ENCODE measurements at places on chromosomes 7 and 10.

GRCh38 chr10:132920101-132920925 lies 22.1 kb downstream of the CFAP46 start:
- DNase-seq = no peak

GRCh38 chr10:97058521-97058920 lies 127.2 kb downstream of the SLIT1 start:
- peak; percentile 39 for DNase-seq

- DNase-seq = no peak
Observed at GRCh38 chr7:131068604-131069021, 259.1 kb upstream of the MKLN1 start.

DNA sequence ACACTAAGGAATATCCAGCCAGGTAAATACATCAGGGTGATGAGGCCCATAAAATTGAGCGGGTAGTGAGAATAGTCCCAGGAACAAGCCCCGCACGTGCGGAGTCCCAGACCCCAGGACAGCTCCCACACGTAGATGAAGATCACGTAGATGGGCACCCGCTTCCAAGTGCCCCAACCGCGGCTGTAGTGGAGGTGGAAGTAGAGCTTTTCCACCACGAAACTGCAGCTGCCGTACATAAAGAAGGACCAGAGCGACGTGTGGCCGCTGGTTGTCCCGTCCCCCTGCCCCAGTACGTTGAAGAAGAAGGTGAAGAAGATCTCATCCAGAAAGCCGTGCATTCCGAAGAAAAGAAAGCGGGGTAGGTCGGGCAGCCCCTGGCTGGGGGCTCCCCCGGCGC lies 948 bp downstream of the TMEM229A start:
- DNase-seq = no peak

- DNase-seq = no peak
Observed at GRCh38 chr10:92914478-92915325, 66.4 kb downstream of the EXOC6 start.

DNA sequence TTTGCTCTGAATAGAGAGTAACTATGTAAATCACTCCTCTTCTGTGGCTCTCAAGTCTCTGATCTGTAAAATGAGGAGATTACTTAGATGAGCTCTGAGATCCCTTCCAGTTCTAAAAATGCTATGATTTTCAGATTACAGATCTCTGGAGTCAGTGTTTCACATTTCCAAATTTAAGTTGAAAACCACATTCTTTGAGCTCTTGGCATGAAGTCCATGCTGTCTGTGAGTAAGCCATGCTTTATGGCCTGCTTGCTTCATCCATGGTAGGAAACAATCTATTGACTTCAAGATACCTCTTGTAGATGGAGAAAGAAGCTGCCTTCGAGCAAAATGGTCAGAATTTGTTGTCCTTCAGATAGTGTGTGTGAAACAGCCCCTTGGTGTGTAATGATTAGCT lies 64.9 kb downstream of the CELF2 start:
- DNase-seq = no peak

DNA sequence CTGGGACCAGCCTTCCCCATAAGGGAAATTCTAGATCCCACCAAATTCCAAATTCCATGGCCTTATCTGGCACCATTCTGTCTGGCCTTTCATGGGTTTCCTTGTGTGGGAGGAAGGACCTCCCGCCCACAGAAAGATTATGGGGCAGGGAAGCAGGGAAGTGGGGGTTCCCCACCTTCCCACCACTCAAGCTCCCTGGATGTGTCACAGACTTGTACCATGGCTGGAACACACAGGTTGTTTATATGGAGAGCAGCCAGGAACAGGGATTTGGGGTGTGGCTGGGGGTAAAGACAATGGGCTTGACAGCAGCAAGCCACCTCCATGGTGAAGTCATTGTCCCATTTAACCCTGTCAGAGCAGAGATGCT lies 18.3 kb downstream of the UNC5B start:
- DNase-seq = no peak

GRCh38 chr10:127100983-127101615 lies 95.3 kb downstream of the INSYN2A start:
- no peak for DNase-seq

GRCh38 chr7:22549667-22550513 lies 49.9 kb upstream of the STEAP1B start:
- no peak for DNase-seq

GRCh38 chr10:95333997-95334804 lies 43.4 kb upstream of the PDLIM1 start:
- DNase-seq = peak; percentile 89
